ENCODE measurements at places on chromosomes 2 and 18. TPM values are rescaled to one million over a fixed set of nuclear protein-coding genes. Genes with fewer than 3 reads are reported as not detected.

- no peak for DNase-seq
These were observed 623.1 kb downstream of the CCDC85A start for GRCh38 chr2:56806924-56807323.

GRCh38 chr2:65026704-65027464 is 29.3 kb upstream of the CEP68 start:
- no peak for DNase-seq

The ACVR1 gene
- polyA plus RNA-seq: 28.5 TPM

The SH2D6 gene
- 0.18 TPM for polyA plus RNA-seq

- no peak for DNase-seq
These were observed 184.2 kb upstream of the ACAA2 start for GRCh38 chr18:49997558-49997957.

The ERBB4 gene
- not detected for polyA plus RNA-seq
